Stimulated activated CD4-positive, alpha-beta T cell treated with anti-CD3 and anti-CD28 coated beads, Interleukin-1b, Interleukin-23, amount 100 ng/mL, for 1 hour (primary cell): ENCODE measurements at places on chromosomes 6 and 20.

- no peak for DNase-seq
Observed at GRCh38 chr6:25175196-25175595, 104.0 kb upstream of the CARMIL1 start.

GRCh38 chr6:157240059-157240959 is 83.0 kb downstream of the TMEM242 start:
- DNase-seq = no peak

- DNase-seq = no peak
Observed at GRCh38 chr20:43894491-43894890, 20.2 kb upstream of the TOX2 start.

- DNase-seq = no peak
Observed at GRCh38 chr6:140850438-140850837, 1282.3 kb upstream of the GJE1 start.

DNA sequence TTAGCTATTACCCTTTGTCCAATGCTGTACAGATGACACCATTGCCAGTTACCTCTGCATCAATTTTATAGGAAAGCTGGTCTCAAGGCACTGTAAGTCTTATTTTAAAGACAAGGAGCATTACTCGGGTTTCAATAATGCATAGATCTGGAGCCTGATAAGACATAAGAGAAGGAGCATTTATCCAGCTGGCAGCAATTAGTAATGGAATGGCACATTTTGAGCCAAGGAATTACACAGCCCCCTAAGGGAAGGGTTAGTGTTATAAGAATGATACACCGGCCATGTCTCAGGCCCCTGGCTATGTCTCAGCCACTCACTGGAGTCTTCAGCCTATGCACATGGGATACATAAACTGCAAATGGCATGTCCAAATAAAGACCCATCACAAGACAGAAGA is 23.1 kb upstream of the TMEM242 start:
- no peak for DNase-seq

DNA sequence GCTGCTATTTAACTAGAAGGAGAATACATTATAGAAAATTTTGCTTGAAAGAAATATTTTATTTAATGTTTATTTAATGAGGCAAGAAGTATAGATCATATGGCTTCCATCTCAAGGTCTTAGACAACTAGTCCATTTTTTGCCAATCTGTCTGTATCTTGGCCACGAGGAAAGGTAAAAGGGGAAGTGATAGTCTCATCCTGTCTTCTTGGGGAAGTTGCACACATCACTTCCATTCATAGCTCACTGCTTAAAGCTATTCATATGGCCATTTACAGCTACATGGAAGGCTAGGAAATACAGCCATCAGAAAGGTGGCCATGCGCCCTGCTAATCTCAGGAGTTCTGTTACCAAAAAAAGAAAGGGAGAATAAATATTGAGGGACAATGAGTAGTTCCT is 50.8 kb downstream of the METTL24 start:
- DNase-seq = no peak

DNA sequence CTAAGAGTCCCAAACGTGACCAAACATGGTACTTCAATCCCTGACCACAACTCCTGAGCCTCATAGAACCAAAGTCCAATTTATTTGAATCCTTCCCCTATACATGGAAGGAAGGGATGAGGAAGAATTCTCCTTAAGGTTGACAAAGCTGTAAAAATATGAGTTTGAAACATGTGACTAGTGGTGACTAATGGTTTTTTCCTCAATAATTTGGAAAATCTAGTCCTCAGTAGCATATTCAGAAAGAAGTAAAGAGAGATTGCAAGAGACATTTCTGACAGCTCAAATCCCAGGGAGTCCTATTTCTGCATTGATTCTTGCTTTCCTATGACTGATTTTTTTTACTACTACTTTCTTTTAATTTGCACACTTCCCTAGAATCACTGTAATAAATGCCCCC is 443.7 kb downstream of the FRK start:
- DNase-seq = no peak

GRCh38 chr20:3077618-3078134 is 6.3 kb downstream of the OXT start:
- DNase-seq = no peak

DNA sequence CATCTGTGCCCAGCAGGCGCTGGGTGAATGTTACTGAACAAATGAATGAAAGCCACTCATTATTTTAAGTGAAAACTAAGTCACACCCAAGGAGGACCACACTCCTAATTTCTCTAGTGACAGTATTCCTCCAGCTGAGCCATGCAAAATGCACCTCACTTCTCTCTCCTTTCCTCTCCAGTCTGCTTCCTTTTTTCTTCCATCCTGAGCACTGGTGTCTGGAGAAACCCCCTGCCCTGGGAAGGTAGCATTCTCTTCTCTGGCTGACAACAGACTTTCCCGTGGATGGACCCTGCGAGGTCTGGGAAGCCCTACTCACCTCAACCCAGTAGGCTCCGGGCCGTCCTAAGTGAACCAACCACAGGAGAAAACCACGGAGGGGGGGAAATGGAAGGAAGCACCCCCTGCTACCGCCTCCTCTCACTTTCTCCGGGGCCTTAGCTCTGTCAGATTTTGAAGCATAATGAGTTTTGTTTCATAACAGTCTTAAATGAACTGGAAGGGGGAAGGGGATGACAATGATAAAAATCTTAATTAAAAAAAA is 22.6 kb downstream of the TRERF1 start:
- DNase-seq = no peak

- DNase-seq = no peak
Observed at GRCh38 chr6:147192278-147192911, 11.8 kb upstream of the STXBP5 start.

GRCh38 chr6:142328070-142328469 is 26.3 kb downstream of the ADGRG6 start:
- no peak for DNase-seq

- DNase-seq = no peak
Observed at GRCh38 chr20:64035066-64035932, 683 bp upstream of the C20orf204 start.

DNA sequence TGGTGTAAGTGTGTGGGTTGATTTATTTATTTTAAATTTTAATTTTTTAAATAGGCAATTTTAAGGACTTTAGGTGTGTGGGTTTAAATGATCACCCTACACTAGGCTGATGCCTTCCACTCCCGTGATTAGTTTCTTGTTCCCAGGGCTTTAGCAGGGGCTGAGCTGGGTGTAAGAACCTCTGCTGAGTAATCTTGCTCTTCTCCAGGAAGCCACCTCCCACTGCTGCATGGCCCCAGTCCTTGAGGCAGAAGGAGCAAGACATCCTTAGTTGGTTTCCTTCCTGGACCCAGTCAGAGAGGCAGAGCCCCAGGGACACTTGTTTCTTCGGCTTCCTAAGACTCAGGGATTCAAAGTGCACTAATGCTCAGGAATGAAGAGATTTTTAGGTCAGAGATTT is 19.8 kb upstream of the CDC5L start:
- DNase-seq = no peak

DNA sequence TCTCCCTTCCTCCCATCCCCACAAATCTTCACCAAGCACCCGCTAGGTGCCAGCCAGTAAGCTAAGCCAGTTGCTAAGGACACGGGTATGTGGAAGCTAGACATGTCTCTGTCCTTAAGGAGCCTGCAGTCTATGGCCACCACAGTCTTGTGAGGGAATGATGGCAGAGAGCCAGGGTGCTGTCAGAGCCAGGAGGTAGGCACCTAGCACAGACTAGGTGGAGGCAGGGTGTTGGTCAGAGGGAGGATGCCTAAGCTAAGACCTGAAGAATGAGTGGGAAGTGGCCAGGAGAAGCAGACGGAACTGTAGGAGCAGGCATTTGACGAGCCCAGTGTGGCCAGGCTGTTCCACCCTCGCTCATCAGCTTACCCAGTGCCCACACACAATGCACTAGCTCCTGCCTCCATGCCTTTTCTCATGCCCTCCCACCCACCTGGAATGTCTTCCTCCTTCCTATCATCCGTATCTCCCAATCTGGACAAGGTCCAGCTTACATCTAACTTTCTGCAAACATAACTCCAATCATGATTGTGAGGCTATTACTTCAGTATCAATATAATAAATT is 125.6 kb downstream of the FOXC1 start:
- no peak for DNase-seq
